Mucosa of gallbladder (tissue), 1 donor: ENCODE measurements at places on chromosomes 1 and 21. TPM values are rescaled to one million over a fixed set of nuclear protein-coding genes. Genes with fewer than 3 reads are reported as not detected.

GRCh38 chr1:154453161-154453560 is 48.0 kb downstream of the IL6R start:
- no peak for DNase-seq

GRCh38 chr1:62076286-62076685 is 118.4 kb upstream of the L1TD1 start:
- peak; percentile 24 for DNase-seq

- DNase-seq = no peak
Observed at GRCh38 chr1:201327687-201328240, 44.5 kb downstream of the PKP1 start.

DNA sequence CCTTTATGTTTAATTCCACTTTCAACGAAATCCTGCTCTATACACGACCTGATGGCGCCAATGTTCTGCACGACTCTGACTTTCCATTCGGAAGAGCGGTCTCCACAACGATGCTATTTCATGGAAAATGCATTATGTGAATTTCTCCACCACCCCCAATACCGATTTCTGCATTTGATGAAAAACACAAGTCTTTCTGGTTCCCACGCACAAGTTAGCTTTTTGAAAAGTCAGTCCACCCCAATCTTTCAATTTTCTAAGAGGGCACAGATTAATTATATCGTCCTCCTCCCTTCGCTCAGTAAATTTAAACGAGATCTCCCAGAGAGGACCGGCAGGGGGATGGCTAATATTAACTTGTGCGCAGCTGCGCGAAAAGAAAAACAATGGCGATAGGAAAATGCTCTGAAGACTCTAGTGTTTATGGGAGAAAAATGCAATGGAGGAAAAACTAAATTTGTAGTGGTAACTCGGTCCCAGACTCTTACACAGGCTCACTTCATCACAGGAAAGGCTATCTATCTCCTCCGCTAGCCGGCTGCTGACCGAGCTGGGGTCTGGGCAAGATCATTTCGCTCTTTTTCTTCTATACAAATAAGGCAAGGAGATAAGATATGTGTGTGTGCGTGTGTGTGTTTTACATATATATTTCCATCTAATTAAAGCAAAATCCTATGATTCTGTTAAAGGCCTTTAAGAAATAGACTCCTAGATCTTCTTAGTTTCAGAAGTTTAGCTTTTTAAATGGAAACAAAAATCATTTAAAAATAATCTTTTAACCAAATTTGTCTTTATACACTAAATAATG is 1.2 kb upstream of the LHX8 start:
- no peak for DNase-seq

- DNase-seq = no peak
Observed at GRCh38 chr1:69185378-69185777, 382.3 kb upstream of the LRRC7 start.

GRCh38 chr1:66048011-66048410 is 255.3 kb downstream of the PDE4B start:
- no peak for DNase-seq

DNA sequence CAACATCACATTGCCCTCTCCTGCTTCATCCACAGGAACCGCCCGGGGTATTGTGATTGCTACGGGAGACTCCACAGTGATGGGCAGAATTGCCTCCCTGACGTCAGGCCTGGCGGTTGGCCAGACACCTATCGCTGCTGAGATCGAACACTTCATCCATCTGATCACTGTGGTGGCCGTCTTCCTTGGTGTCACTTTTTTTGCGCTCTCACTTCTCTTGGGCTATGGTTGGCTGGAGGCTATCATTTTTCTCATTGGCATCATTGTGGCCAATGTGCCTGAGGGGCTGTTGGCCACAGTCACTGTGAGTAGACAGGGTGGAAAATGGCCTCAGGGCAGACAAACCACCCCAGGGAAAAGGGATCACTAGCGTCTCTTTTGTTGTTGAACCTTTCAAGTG is 12.7 kb downstream of the ATP1A4 start:
- no peak for DNase-seq

GRCh38 chr1:99580451-99580850 is 65.5 kb upstream of the PALMD start:
- DNase-seq = no peak

DNA sequence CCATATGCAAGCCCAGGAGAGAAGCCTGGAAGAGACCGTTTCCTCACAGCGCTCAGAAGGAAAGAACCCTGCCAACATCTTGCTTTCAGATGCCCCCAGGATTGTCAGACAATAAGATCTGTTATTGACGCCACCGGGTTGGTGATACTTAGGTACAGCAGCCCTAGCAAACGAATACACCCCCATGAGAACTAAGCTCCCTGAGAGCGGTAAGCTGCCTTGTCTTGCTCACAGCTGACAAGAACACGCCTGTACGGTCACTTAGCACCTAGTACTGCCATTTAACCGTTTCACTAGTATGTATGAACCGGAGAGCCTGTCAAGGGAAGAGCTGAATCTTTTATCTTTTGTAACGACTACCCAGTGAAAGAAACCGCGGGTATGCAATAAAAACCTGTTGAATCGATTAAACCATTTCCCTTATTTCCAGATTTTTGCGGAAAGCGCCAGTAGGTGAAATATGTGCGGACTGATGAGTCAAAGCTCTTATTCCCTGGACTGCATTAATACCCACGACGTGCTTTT is 619 bp upstream of the ZBTB8B start:
- DNase-seq = no peak

DNA sequence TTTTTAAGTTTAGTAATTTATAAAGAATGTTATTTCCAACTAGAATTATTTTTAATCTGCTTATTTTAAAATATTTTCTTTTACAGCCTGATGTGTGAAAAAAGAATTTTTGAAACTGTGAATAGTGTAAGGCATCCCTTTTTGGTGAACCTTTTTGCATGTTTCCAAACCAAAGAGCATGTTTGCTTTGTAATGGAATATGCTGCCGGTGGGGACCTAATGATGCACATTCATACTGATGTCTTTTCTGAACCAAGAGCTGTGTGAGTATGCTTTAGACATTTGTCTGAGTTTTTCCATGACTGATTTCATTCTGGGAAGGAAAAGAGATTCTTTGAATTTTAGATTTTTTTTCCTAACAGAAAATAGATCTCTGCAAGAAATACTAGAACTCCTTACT is 77.9 kb downstream of the GTF2B start:
- DNase-seq = no peak

- DNase-seq = no peak
Observed at GRCh38 chr21:14916676-14917141, 148.1 kb downstream of the NRIP1 start.

DNA sequence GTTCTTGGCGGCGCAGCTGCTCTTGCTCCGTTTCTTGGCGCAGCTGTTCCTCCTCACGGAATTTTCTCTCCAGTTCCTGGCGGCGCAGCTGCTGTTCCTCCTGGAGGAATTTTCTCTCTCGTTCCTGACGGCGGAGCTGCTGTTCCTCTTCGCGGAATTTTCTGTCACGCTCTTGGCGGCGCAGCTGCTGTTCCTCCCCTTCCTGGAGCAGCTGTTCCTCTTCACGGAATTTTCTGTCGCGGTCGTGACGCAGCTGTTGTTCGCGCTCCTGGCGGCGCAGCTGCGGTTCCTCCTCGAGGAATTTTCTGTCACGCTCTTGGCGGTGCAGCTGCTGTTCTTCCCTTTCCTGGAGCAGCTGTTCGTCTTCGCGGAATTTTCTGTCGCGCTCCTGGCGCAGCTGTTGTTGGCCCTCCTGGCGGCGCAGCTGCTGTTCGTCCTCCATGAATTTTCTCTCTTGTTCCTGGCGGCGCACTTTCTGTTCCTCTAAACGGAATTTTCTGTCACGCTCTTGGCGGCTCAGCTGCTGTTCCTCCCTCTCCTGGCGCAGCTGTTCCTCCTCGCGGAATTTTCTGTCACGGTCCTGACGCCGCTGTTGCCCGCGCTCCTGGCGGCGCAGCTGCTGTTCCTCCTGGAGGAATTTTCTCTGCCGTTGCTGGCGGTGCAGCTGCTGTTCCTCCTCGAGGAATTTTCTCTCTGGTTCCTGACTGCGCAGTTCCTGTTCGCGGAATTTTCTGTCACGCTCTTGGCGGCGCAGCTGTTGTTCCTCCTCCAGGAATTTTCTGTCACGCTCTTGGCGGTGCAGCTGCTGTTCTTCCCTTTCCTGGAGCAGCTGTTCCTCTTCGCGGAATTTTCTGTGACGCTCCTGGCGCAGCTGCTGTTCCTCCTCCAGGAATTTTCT is 7.0 kb downstream of the TCHH start:
- no peak for DNase-seq

DNA sequence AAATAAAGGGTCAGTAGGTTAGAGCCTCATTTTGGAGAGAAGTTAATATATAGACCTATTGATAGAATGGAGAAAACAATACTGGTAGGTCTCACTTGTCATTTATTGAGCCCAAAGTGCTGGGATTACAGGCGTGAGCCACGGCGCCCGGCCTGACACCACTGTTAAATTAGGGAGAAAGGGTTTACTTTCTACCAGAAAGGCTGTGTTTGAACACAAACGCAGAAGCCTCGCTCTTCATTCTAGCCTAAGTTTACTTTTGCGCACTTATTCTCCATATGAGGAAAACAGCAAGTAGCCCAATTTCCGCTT is 710 bp upstream of the PRPF3 start:
- no peak for DNase-seq

DNA sequence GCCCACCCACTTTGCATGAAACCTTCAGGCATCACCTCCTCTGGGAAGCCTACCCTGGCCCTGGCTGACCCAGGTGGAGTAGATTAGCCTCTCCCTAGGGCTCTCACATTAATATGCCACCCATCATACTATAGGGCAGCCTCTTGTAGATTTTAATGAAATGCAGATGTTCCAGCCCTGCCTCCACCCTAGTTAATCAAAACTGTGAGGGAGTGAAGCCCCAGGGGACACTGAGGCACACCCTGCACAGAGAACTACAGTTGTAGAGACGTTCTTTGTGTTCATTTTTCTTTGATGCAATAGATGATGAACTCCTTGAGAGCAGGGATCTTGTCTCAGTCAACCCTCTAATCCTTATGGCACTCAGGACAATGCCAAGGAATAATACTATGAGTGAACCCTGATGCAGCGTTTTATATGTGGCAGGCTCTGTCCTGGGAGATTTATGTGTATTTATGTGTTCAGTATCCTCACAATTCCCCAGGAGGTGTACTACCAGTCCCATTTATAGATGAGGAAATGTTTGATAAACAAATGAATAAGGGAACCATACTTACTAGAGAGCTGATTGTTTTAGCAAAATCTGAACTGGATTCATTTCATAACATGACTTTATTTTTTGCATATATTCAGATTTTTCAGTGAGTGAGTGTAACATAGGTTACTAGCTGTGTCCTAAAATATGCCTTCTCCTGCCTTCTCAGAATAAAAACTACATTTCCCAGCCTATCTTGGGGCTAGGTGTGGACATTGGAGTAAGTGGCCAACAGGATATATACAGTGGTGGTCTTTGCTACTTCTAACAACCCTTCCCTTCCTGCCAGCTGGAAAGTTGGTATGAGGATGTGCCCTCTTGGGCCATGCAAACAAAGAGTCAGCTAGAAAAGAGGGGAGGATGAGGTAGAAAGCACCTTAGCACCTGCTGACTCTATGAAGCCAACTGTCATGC is 23.5 kb upstream of the PRELP start:
- DNase-seq = no peak

DNA sequence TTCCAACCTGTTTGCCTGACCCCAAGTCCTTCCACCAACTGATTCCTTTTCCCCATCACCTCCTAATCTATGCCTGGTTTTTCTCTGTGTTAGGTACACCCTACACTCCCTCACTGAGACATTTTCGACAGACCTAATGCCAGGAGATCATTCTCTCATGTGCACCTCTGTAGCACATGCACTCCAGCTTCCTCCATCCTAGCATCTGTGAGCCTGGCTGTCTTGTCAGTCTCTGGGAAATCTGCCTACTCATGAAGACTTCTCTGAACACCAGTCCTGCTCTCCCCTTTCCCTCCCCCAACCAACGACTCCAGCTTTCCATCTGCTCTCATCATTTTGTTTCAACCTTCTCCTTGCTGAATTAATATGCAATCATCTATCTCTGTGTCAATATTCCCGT is 987 bp downstream of the MED8 start:
- no peak for DNase-seq

DNA sequence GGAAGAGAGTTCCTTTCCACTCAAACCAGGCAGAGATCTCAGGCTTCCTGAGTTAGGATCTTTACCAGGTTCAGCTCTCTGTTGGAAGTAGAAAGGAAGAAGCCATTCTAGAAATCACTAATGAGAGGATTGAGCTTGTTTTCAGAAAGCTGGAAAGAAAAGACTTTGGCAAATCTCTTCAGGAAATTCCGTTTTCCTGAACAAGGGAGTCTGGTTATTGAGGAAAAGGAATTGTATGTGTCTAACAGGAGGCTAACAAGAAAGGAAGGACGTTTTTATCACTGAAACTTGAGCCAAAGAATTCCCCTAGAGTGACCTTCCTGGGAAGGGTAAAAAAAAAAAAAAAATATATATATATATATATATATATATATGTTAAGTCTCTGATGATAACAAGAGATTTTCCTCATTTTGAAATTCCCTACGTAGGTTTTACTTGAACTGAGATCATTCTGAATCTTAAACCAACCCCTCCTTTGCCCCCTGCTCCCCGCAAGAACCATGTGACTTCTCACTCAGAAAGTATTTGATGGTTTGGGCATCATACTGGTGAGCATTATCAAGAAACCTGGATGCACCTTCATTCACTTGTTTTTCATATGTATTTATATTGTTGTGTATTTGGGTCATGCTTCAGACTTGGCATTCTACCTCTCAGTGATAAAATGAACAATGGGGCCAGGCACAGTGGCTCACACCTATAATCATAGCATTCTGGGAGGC is 98.4 kb upstream of the BMP8A start:
- no peak for DNase-seq

DNA sequence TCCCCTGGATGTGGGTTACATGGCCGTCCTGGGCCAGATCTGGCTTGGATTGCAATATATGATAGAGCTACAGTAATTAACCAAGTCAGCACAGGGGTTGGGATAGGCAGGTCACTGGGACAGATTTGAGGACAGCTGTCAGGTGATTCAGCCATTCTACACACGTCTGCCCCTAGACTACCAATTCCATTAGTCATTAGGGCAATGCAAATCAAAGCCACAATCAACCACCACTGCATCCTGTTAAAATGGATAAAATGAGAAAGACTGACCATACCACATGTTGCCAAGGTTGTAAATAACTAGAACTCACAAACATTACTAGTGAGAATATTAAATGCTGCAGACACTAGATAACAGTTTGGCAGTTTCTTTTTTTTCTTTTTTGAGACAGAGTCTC is 16.0 kb downstream of the C21orf58 start:
- no peak for DNase-seq

- DNase-seq = no peak
Observed at GRCh38 chr1:229841230-229841629, 215.2 kb downstream of the URB2 start.

- no peak for DNase-seq
Observed at GRCh38 chr1:151444783-151445177, 14.5 kb downstream of the POGZ start.

GRCh38 chr1:208211921-208212843 is 32.0 kb downstream of the PLXNA2 start:
- no peak for DNase-seq

Gene KCNJ9
- not detected for total RNA-seq

Gene NUF2
- 0.52 TPM for total RNA-seq

Gene SEC16B
- total RNA-seq = 7.3 TPM

Gene TFF1
- 241 TPM for total RNA-seq

Gene ABCB10
- total RNA-seq = 14.9 TPM

Gene REN
- total RNA-seq = not detected

Gene ADCY10
- 0.81 TPM for total RNA-seq

Gene DISC1
- total RNA-seq = 10.8 TPM

Gene TESK2
- total RNA-seq = 6.0 TPM

Gene SERTAD4
- 2.6 TPM for total RNA-seq

Gene BRDT
- total RNA-seq = not detected

Gene MLLT11
- 3.6 TPM for total RNA-seq

Gene RLF
- total RNA-seq = 16.5 TPM
